Umbilical cord (tissue), 2 donors: ENCODE measurements at places on chromosomes 3 and 15. TPM values are rescaled to one million over a fixed set of nuclear protein-coding genes. Genes with fewer than 3 reads are reported as not detected.

- no peak for DNase-seq
Observed at GRCh38 chr3:81965696-81966095, 204.3 kb upstream of the GBE1 start.

DNA sequence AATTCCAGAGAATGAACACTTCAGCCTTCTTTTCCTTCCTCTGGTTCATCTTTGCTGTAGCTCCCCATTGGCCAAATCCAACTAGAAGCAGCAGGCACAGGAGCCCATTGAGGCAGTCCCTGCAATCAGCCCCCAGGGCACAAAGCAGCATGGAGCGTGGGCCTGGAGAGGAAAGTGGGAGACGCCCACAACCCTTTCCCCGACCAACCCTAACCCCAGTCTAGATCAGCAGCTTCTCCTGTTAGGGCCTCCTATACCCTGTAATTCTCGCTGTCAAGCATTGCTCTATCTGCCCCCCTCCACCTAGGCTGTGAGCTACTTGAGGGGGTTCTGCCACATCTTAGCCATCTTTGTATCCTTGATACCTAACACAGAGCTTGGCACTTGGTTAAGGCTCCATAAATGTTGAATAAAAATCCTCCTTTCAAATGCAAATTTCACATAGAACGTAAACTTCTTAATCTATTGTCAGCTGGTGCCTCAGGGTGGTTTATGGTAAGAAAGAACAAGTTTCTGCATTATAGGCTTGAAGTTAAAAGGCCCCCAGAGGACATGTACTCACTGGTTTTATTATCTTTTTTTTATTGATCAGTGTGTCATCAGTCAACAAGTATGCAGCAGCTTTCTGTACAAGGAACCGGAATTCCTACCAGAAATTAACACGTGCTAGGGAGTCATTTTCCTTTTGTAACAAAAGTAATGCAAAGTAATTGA lies 97.9 kb upstream of the PFN2 start:
- DNase-seq, result no peak

DNA sequence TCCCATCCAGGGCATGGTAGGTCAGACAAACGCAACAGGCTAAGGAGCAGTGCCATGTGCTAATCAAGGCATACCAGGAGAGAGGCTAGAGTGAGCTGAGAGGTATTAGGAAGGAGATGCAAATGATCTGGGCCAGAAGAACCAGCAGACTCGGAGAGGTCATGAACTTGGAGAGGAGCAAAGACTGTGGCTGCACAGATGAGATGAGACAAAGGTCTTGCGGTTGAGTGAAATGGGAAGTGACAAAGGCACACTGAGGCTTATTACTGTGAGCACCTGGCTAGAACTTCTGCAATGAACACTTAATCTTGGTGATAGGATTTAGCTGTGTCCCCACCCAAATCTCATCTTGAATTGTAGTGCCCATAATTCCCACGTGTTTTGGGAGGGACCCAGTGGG lies 380.2 kb downstream of the ULK4 start:
- no peak for DNase-seq

The LRRC34 gene
- 22.4 TPM for total RNA-seq

GRCh38 chr15:44595656-44596510 lies 58.9 kb downstream of the EIF3J start:
- DNase-seq, result no peak

DNA sequence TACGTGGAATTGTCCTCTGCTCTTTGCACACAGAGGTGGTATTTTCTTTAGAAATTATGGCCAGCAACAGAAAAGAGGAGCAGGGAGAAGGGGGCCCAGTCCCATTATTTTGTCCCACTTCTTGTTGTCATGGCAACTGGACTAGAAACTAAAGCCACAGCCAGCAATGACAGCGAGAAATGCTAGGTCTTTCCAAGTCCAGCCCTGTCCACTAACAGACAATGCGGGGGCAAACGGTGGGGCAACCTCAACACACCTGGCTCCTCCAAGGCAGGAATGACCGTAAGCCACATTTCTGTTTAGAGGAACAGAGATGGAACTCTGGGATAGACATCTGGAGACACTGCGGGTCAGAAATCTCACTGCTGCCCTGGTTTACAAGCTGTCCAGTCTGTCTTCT lies 107.3 kb downstream of the RFTN1 start:
- DNase-seq, result no peak

DNA sequence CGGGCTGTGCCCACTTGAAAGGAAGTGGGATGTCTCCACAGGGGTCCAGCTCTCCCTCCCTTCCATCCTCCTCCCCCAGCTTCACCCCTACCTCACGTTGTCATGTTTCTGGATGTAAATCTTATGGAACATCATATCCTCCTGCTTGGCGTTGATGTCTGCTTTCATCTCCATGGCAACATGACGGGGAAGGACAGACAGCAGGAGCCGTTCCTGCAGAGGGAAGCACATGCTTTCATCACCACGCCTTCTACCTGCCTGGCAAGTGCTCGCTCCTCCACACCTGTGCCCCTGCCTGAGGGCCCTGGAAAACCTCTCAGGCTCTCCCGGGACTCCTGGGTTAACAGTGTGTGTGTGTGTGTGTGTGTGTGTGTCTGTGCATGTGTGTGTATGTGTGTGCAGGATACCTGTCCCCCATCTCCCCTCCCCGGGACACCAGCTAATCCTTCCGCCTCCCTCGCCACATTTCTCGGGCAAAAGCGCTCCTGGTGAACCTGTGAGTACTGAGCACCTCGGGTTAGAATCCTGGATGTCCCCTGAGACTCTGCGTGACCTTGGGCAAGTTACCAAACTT lies 101.1 kb downstream of the ADCY5 start:
- DNase-seq, result peak; percentile 22

DNA sequence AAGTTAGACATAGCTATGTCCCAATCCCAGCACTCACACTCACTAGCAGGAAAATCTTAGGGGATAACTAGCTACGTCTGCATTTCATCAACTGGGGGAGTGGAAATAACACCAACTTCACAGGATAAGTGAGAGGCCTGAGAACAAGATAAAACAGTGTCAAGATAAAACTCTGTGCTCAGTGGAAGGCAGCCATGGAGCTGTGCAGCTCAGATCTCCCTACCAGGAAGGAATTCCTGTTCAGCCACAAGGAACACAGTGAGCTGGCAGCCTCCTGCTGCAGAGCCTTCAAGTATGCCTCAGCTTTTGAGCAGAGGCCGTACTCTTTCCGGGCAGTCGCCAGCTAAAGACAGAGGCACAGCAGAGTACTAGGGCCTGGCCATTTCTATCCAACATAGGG lies 115.8 kb upstream of the TOPAZ1 start:
- peak; percentile 98 for DNase-seq

The CHRNA5 gene
- total RNA-seq, result 1.9 TPM

The ATG3 gene
- total RNA-seq, result 41.9 TPM

The IDH2 gene
- 90.8 TPM for total RNA-seq

DNA sequence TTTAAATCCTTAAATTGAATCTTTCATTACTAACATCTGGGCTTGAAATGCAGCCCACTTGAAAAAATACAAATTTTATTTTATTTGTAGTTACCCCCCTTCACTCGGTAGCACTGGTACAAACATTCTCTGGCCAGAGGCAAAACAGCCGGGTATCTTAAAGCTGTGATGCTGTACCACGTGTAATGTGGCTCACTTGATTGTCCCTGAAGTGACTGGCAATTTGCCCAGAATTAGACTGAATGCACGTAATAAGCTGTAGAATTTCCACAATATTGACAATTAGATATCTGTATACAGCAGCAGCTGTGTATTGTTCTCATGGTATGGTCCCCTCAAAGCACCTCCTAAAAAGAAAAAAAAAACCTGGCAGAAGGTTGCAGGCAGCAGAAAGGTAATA lies 192.8 kb upstream of the TBC1D5 start:
- peak; percentile 17 for DNase-seq

- no peak for DNase-seq
Observed at GRCh38 chr3:113812854-113813253, 25.7 kb upstream of the GRAMD1C start.

DNA sequence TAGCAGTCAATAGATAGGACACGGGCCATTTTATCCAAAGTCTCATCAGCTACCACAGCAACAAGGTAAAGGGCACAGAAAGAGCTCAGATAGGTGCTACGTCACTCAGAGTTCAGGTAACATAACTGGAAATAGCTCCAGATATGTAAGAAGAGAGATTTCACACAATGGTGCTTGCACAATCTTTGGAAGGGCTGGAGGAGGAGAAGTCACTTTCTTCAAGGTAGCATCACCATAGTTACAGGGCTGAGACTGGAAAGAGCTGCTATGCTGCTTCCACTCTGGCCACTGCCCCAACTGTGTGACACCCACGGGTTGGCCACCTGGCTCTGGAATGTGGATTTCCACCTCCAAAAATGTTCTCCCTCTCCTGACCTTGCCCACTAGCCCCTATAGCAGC lies 448.8 kb upstream of the THBS1 start:
- no peak for DNase-seq

DNA sequence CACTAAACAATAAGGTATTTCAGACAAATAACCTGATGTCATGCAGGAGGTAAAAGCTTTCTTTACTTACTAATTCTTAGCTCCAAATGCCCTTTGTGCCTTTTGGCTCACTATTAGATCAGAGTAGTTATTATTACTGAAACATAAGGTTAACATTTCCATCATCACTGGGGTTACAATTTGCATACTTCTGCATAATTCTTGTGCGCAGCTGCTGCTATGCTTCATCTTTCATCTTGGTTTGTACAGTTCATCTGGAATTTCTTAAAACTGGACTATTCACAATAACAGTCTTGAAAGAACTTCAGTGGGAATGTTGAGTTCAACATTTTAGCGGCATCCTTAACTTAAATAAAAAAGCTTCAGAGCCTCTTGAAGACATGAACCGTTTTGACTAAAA lies 383.2 kb upstream of the ADAMTS9 start:
- DNase-seq, result peak; percentile 32

- no peak for DNase-seq
Observed at GRCh38 chr3:188458756-188459155, 304.8 kb downstream of the LPP start.

The ABI3BP gene
- 51.8 TPM for total RNA-seq

GRCh38 chr3:70096376-70097066 lies 97.0 kb downstream of the SAMMSON start:
- no peak for DNase-seq

DNA sequence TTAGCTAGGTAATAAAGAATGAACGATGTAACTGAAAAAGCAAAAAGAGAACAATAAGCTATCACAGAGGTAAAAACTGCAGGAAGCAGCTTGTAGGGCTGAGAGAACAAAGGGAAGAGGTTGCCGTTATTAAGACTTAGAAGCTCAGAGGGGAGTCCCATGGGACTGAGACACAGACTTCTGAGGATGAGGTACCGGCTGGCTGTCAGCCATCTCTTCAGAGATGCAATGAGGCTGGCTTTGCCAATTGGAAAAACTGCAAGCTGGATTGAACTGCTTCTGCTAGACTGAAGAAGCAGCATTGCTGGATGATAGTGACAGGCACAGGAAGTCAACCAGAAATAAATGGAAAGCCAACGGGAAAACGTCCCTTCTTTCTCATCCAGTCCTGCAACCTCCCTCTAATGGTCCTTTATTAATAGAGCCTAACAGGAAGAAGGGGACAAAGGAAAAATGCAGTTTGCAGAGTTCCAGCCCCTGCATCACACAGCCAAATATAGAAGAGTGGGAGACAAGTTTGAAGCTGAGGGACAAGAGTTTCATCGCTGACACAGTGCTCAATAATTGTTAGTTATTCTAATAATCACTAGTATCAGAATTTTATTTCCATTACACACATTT lies 21.1 kb upstream of the KLHL6 start:
- DNase-seq, result peak; percentile 28

The ZDHHC23 gene
- total RNA-seq, result 3.1 TPM

- no peak for DNase-seq
Observed at GRCh38 chr15:47266566-47266965, 450.7 kb upstream of the SEMA6D start.

DNA sequence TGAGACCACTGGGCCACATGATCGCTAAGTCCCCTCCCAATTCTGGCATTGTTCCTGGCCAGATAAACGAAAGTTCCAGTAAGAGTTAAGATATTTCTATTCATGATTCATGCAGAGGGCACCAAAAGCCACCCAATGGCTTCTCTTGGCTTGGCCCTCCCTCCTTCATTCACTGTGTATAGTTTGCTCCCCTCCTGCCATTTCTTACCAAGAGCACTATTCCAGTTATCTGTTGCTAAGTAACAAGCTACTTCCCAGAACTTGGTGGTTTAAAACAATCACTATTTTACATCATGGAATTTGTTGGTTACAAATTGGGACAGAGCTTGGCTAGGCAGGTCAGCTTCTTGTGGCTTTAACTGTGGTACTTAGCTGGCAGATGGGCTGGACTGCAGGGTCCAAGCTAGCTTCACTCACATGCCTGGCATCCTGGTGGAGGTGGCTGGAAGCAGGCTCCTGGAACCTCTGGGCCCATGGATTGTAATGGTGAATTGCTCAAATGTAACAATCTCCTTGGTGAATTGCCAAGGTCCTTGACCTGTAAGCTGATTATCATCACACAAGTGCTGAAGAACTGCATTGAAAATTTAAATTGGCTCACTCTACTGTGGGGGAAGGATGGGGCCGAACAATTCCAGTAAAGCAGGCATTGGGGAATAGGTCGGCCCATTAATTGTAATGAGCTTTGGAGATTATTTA lies 16.6 kb downstream of the EAF1 start:
- DNase-seq, result no peak

GRCh38 chr3:146561879-146562278 lies 17.5 kb upstream of the PLSCR1 start:
- DNase-seq, result no peak

- no peak for DNase-seq
Observed at GRCh38 chr3:9217784-9218513, 31.5 kb downstream of the SRGAP3 start.

DNA sequence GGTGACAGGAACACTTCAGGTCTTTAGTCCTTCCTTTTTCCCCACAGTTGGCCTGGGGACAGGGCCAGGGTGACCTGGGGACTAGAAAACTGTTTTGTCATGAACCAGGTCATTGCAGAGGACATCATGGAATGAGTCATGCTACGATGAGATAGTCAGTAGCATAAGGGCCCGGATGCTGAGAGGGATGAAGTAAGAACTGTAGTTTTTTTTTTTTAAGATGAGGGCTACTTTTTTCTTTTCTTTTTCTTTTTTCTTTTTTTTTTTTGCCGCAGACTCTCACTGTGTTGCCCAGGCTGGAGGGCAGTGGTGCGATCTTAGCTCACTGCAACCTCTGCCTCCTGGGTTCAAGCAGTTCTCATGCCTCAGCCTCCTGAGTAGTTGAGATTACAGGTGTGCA lies 8.0 kb downstream of the MAP2K5 start:
- no peak for DNase-seq

The PLXND1 gene
- total RNA-seq, result 108 TPM

- peak; percentile 74 for DNase-seq
Observed at GRCh38 chr15:98085003-98085639, 124.6 kb downstream of the ARRDC4 start.

GRCh38 chr15:93231261-93231925 lies 142.4 kb upstream of the RGMA start:
- DNase-seq, result no peak
